CD4-positive, alpha-beta T cell treated with Interleukin-12 subunit alpha and Interleukin-12 subunit beta, for 1 hour (primary cell): ENCODE measurements at places on chromosomes 12 and 14.
A peak's percentile ranks its signal among the peaks of the same experiment; 100 is the strongest.

DNA sequence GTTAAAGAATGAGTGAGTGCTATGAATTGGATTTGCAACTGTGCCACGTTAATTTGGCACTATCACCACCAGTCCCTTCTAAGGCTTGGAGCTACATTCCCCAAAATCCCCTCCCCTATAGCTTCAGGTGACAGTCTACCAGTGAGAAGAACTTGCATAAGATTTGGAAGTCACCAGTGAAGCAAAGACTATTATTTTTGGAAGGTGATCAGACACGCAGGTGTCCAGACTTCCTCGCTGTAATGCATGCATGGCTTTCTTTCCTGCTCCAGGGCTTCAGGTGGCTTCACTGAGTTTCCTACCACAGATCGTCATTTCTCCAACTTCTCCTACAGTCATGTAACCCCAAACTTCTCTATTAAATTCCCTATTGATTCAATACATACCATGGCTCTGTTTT, 61.4 kb downstream of the SLC41A2 start:
- DNase-seq, result no peak

DNA sequence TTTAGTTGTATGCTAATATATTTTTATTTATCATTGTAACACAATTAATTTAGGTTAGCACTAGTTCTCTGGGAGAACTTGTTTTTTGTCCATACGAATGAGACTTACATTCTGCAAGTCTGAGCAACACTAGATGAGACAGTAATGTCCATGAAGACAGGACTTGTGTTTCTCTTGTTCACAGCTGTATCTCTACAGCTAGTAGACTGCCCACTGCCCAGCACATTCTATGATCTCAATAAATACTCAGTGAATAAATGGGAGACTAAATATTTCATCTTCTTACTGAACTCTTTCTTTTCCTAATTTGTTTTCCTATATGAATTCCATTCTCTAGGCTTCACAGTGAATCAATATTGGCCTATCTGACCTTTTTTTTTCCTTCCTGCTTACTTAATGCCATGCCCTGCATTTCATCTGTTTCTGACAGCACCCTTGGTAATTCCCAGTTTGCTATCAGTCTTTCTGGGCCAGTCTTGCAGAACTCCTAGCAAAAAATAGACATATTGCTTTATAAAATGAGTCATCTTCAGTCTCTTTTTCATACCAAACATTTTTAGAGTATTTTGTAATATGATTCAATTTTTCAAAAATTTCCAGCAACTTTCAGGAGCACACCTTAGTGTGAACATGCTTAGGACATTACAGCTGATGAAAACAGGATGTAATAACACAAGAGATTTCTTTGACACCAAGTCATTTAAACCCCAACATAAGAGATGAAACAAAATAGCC, 185.5 kb upstream of the ATP2B1 start:
- no peak for DNase-seq

GRCh38 chr14:64525354-64525753, 15.2 kb upstream of the HSPA2 start:
- DNase-seq, result no peak

GRCh38 chr12:6899837-6900519, 4.6 kb upstream of the LRRC23 start:
- peak; percentile 34 for DNase-seq

DNA sequence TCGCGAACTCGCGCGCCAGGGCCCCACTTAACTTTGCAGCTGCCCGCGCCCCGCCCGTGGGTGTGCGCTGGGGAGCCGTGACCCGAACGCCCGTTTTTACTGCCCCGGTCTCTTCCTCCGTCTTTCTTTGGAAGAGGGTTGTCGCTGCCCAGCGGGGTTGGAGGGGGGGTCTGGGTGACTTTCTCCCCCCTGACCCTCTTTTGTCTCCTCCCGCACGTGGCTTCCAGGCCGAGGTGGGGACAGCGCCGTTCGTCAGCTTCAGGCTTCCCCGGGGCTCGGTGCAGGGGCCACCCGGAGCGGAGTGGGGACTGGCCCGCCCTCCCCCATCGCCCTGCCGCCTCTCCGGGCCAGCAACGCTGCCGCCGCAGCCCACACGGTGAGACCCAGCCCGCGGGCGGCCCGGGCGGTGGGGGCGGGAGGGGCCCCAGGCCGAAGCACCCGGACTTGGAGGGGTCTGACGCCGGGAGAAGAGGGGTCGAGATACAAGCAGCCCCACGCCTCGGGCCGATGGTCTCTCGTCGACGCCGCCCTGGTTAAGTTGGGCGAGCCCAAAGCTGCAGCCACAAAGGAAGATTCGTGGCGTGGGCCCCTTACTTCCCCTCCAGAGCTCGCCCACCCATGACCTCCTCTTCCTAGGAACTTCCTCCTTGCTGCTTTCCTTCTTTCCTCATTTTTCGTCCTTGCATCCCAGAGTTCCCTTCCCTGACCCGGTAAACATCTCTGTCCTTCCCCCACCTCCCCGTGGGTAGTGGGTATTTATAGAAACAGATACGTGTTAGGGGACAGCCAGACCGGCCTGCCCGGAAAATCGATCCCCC, 1.2 kb downstream of the DYRK2 start:
- DNase-seq, result peak; percentile 37

- DNase-seq, result no peak
Measured at GRCh38 chr12:14901228-14901562, 15.5 kb upstream of the MGP start.

DNA sequence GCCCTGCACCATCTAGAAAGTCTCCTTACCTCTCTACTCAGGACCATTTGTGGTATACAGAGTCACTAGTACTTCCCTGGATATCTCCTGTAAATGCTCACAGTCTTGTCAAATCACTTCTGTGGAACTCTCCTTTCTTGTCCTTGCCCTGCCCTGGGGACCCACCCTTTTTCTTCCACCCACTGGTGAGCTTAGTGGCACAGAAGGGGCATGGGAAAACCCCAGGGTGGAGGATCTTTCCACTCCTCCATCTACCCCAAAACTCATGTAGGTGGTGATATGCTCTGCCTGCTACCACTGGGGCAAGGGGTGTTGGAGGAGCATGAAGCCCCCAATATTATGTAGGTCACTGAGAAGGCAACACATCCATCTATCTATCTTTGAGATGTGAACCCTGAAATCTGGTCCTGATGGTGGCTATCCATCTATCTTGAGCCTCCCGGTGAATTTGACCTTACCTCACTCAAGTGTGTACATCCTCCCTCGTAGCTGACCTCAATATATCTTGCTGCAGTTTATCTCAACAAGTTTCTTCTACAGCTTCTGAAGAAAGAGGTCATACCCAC, 943 bp downstream of the TESPA1 start:
- DNase-seq, result peak; percentile 50

DNA sequence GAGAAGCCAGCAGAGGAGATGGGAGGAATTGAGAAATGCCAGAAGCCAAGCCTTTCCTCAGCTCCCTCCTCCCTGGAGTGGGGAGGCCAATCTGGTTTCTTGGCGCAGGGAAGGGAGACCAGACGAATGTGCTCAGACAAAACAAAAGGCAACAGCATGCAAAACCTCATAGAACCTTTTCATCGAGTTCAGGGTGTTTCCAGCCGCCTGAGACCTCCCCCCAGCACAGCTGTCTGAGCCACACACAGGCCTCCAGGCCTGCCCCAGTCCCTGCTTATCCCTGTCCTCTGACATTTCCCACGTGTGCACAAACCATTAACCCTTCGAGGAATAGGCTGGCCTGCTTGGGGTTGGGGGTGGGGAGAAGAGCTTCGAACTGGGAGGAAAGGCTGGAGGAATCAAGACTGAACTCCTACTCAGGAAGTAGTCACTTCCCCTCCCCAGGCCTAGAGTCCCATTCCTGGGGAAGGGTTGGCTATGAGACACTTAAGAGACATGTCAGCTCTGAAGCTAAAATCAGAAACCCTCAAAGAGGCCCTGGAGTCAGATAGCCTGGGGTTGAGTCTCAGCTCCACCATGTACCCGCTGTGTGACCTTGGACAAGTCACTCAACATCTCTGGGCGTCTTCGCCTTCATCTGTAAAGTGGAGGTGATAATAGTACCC, 10.7 kb downstream of the TBX3 start:
- DNase-seq, result no peak

GRCh38 chr12:77855548-77855947, 24.9 kb downstream of the NAV3 start:
- DNase-seq, result no peak

DNA sequence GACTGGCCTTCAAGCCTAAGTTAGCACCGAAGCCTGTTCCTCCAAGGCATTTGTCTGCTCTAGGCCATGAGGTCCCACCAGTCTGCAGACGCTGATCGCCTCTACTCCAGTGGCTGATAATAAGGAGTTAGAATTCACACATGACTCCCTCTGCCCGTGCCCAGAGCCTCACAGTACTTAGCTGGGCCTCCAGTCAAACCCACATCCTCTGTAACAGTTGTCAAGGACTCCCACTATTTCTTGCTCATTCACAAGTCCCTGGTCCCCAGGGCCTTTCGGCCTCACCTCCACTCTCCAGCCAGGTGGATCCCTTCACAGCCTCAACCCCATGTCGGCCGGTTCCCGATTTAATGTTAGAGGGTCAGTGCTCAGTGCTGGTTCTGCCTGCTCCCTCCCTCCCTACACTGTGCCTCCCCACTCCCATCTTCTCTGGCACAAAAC, 6.3 kb upstream of the KRT5 start:
- peak; percentile 15 for DNase-seq

GRCh38 chr14:48323665-48324064, 648.3 kb upstream of the MDGA2 start:
- no peak for DNase-seq

DNA sequence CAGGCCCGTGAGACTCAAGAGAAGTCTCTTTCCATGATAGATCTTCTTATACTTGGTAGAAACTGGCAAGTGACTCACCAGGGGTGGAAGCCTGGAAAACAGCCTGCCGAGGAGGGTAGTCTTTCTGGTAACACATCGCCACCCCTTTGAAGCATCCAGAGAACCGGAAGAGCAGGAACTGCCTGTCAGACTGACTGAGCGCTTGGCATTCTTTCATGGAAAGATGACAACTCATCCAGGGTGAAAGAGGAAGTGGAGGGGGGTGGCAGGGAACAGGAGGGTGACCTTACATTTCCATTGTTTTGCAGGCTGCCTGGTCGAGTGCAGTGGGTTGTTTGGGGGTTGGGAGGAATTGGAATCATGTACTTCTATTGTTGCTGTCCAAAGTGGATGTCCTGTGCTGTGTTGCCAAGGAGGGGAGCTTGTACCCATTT, 34.5 kb downstream of the PRKCH start:
- DNase-seq, result no peak

GRCh38 chr14:63896278-63896720, 43.5 kb downstream of the SYNE2 start:
- DNase-seq, result no peak

DNA sequence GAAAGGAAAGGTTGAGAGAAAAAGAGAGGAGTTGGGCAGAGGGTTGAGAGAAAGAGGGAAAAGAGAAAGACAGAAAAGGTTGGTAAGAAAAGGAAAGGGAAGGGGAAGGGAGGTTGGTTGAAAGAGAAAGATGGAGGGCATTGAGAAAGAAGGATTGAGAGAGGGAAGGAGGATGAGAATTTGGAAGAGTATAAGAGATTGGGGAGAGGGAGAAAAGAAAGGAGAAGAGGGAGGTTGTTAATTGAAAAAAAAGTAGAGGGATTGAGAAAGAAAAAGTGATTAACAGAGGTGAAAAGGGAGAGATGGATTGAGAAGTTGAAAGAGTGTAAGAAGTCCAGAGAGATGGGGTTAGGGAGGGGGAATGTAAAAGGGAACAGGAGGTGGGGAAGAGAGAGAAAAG, 21.5 kb upstream of the ERGIC2 start:
- DNase-seq, result no peak

DNA sequence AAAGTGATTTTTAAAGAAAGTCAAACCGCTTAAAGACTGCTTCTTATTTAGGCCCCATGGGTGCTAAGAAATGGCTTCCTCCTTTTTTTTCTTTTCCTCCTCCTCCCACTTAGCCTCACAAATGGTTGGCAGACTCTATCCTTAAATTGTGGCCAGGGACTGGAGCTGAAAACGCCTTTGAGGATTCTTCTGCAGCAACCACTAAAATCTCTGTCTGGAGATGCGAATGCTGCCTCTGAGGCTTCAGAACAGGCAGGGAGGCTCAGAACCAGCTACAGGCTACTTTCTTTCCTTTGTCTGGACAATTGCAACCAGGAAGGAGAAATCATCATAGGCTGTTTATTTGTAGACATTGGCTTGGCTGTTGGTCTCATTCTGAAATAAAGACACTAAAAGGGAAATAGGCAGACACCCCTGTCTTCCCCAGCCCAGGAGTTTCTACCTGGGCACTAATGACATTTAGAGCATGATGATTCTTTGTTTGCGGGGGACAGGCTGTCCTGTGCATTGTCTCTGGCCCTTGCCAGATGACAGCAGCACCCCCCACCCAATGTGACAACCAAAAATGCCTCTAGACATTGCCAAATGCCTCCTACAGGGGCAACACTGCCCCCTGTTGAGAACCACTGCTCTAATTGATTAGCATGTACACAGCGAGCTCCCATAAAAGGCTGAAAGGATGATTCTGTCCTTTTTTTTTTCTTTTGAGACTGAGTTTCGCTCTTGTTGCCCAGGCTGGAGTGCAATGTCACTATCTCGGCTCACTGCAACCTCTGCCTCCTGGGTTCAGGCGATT, 50.3 kb downstream of the MAP1LC3B2 start:
- DNase-seq, result peak; percentile 30
